ENCODE measurements at places on chromosomes 1 and 21.
A peak's percentile ranks its signal among the peaks of the same experiment; 100 is the strongest.

- DNase-seq = peak; percentile 88
- H3K36me3 ChIP-seq = peaks cover 6% of the 10 kb centered on the region
- H3K27ac ChIP-seq = peak overlapping the region; percentile 98
- peak overlapping the region; percentile 64 for H3K4me3 ChIP-seq
- H3K4me1 ChIP-seq = peaks cover 4% of the 10 kb centered on the region
- no peaks in the 10 kb centered on the region for H3K27me3 ChIP-seq
These were observed 1.1 kb upstream of the ADAMTS1 start for GRCh38 chr21:26846036-26846931.

DNA sequence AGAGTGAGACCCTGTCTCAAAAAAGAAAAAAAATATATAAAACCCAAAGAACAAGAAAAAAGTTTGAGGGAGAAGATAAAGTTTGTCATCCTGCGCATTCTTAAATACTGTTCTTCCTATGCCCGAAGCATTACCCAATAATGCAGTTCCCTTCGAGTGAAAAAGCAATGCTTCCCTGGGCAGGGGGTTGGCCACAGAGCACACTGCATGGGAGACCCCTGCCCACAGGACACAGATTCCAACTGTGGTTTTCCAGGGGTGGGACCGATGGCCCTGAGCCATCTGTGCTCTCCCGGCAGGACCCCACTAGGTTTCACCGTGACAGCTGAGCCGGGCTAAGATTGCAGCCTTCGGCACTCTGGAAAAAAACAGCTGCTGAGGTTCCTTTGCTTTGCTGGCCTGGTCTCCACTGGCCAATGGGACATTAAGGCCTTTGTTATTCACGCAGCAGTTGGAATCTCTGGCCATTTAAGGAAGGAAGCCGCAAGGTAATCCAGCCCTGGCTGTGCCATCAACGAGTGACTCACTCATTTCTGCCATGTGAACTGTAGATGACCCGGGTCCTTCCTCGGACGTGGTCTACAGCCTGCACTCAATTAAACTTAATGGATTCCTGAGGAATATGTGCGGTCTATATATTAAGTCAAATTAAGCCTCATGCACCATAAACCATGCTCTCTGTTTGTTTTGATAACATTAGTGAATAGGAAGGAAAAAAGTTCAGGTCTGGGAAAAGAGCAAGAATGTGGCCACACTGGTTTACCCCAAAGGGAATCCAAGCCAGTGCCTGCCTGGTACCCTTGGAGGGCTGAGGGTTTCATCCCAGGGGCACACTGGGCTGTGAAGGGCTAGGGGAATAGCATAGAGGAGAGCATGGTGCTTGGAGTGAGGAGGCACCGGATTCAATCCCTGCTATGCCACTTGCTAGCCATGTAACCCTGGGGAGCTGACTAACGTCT, 163.2 kb downstream of the ZBTB18 start:
- no peak overlapping the region for H3K4me3 ChIP-seq
- H3K27ac ChIP-seq = no peak overlapping the region
- H3K36me3 ChIP-seq = no peaks in the 10 kb centered on the region
- peak; percentile 85 for DNase-seq
- H3K27me3 ChIP-seq = no peaks in the 10 kb centered on the region
- H3K4me1 ChIP-seq = no peaks in the 10 kb centered on the region

DNA sequence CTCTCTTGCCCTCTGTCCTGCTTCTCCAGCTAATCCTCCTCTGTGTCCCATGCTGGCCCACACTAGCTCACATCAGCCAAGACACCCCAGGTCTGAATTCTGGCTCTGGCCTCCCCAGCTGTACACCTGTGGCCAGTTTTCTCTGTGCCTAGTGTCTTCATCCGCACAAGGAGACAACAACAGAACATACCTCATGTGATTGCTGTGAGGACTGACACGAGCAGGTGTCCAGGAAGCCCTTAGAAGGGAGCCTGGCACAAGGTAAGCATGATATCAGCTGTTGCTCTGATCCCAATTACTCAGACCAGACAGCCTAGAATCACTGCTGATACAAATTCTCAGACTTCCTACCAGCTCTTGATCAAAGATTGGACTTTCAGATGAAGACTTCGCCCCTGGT, 71.2 kb upstream of the GJB5 start:
- H3K4me3 ChIP-seq = no peak overlapping the region
- H3K4me1 ChIP-seq = peaks cover 4% of the 10 kb centered on the region
- no peaks in the 10 kb centered on the region for H3K36me3 ChIP-seq

DNA sequence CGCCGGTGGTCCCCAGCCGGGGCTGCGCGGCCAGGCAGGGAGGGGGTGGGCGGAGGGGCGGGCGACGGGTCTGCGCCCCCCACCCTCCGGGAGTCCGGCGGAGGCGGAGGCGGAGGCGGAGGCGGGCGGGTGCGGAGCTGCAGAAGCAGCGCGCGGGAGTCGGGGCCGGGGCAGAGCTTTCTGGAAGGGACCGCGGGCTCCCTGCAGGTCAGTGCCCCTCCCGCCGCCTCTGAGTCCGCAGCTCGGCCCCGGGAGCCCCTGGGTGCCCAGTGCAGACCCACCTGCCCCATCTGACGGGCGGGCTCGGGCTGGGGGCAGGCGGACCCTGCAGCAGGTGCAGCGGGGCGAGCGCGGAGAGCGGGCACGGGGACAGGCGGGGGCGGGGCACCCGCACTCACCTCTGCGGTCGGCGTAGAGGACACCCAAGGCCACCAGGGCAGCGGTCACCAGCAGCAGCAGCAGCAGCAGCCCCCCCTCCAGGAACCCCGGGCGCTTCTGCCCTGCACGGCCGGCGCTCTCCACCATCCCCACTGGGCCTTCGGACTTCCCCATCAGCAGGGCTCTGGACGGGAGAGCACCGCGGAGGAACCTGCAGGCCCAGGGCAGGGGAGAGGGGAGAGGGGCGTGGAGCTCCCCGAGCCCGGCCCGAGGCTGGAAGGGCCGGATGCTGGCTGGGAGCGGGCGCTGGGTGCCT, 3.7 kb downstream of the MMEL1 start:
- no peak overlapping the region for H3K27ac ChIP-seq
- no peaks in the 10 kb centered on the region for H3K4me1 ChIP-seq
- peaks cover 10% of the 10 kb centered on the region for H3K27me3 ChIP-seq

GRCh38 chr1:23062271-23062670, 43.0 kb downstream of the KDM1A start:
- DNase-seq = no peak
- peaks cover 7% of the 10 kb centered on the region for H3K36me3 ChIP-seq
- no peaks in the 10 kb centered on the region for H3K27me3 ChIP-seq
- no peak overlapping the region for H3K4me3 ChIP-seq
- H3K27ac ChIP-seq = no peak overlapping the region

DNA sequence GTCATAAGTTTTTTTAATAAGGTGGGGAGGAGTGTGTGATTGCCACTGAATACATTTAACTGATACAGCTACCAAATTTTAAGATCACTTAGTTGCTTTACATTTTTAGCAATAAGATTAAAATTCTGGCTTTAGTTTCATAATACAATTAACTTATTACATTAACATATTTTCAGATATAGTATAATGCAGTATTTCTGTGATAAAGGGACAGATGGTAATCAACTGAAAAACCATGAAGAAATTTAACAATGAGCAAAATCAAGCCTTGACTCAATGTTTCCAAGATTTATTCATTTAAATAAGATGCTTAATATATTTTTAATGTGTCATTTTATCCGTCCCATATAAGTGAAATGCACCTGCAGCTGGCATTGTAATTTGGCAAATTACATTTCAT, 4.0 kb downstream of the TOMM20 start:
- H3K36me3 ChIP-seq = peaks cover 5% of the 10 kb centered on the region
- DNase-seq = no peak
- no peak overlapping the region for H3K4me3 ChIP-seq
- H3K4me1 ChIP-seq = no peaks in the 10 kb centered on the region

DNA sequence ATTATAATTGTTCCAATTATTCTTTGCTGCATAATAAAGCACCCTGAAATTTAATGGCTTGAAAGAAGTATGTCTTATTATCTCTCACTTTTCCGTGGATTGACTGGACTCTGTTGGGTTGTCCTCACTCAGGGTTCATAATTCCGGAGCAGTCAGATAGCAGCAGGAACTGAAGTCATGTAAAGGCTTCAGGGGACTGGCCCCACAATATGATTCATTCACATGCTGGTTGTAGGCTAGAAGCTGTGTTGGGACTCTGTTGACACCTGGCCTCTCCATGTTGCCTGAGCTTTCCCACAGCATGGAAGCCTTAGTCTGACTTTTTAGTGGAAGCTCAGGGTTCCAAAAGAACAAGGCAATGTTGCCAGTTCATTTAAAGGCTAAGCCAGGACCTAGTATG, 367.1 kb upstream of the ADGRL2 start:
- no peaks in the 10 kb centered on the region for H3K27me3 ChIP-seq
- H3K27ac ChIP-seq = no peak overlapping the region
- peaks cover 4% of the 10 kb centered on the region for H3K4me1 ChIP-seq
- DNase-seq = no peak
- H3K36me3 ChIP-seq = no peaks in the 10 kb centered on the region

DNA sequence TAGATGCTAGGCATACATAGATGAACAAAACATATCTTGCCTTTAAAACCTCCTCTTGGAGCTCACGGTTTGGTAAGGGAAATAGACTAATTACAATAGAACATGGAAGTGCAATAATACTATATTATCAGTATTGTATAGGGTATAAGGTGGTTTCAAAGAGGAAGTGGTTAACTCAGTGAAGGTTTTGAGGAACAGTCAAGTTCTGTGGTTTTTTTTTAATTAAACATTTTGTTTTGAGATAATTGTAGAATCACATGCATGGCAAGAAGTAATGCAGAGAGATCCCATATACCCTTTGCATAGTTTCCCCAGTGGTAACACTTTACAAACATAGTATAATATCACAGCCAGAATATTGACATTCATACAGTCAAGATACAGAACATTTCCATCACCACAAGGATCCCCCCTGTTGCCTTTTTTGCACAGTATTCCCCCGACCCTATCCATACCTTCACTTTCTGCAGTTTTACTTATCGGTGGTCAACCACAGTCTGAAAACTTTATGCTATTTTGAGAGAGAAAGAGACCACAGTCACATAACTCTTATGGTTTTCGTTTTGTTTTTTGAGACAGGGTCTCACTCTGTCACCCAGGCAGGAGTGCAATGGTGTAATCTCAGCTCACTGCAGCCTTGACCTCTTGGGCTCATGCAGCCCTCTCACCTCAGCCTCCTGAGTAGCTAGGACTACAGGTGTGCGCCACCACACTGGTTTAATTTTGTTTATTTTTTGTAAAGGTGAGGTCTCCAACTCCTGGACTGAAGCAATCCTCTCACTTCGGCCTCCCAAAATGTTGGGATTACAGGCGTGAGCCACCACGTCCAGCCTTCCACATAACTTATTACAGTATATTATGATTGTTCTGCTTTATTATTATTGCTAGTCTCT, 60.5 kb upstream of the KIAA1614 start:
- H3K36me3 ChIP-seq = no peaks in the 10 kb centered on the region
- H3K4me1 ChIP-seq = peaks cover 2% of the 10 kb centered on the region
- H3K27ac ChIP-seq = no peak overlapping the region
- H3K27me3 ChIP-seq = no peaks in the 10 kb centered on the region
- DNase-seq = no peak

DNA sequence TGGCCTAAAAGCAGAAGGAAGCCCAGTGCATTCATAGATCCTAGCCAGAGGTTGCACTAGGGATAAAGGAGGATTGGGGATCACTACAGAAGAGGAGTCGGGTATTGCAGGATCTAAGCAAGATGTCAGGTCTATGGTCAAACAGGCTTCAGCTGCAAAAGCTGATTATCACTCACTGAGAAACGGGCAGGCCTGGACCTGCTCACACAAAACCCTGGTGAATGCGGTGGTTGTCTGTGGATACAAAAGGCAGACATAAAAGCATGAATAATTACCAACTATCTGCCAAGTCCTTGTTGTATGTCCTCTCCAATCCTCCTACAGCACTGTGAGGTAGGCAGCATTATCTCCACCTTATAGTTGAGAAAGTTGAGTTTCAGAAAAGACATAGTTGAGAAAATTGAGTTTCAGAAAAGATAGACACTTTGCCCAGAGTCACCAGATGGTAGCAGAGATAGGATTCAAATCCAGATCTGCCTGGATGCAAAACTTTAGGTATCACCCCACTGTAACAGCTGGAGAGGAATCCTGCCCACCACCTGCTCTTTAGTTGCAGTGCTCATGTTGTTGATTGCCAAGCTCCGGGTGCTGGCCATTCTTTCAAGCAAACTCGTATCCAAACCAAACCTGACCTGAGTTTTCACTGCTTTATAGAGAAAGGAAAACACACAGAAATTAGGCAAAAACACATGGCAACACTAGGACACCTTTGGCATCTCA, 49.6 kb upstream of the HOOK1 start:
- H3K27me3 ChIP-seq = no peaks in the 10 kb centered on the region
- peaks cover 4% of the 10 kb centered on the region for H3K4me1 ChIP-seq
- H3K4me3 ChIP-seq = no peak overlapping the region
- no peak for DNase-seq

GRCh38 chr1:152047413-152047729, 10.6 kb upstream of the S100A11 start:
- DNase-seq = no peak
- H3K27ac ChIP-seq = peak overlapping the region; percentile 69
- H3K36me3 ChIP-seq = no peaks in the 10 kb centered on the region
- H3K4me1 ChIP-seq = peaks cover 2% of the 10 kb centered on the region

DNA sequence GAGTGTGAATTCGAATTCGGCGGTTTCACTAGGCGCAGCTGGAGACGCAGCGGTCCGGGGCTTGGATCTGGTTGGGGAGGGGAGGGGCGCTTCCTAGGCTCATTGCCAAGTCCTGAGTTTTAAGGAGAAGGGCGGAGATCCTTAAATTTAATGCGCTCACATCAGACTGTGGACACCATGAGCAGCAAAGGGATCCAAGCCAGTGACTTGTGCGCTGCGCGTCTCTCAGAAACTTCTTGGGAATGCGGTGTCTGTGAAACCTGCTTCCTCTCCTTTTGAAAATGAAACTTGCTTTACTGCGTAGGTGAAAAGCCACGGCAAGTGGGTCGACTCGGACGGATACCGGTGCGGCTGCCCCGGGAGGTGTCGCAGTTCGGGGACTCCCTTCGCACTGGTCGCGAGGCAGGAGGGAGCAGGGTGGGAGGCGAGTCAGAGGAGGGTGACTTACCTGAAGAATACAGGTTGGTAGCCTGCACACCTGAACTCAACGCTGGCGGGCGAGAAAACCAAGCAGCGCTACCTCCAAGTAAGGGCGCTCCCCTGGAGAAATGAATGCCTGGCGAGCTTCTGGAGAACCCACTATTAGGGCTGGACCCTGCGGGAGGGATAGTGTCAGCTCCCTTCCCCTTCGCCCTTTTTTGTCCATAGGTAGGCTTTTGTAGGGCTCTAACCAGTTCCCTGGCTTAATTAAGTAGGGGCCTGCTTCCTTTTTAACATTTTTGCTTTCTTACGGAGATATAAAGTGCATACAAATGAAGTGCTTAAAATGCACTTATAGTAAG, 992 bp downstream of the TENT5C start:
- peak; percentile 51 for DNase-seq
- H3K4me3 ChIP-seq = peak overlapping the region; percentile 51
- H3K27ac ChIP-seq = no peak overlapping the region
- H3K36me3 ChIP-seq = no peaks in the 10 kb centered on the region
- H3K27me3 ChIP-seq = no peaks in the 10 kb centered on the region
- H3K4me1 ChIP-seq = no peaks in the 10 kb centered on the region

All from mesendoderm (in vitro differentiated cells).